Stimulated activated CD8-positive, alpha-beta memory T cell treated with anti-CD3 and anti-CD28 coated beads, Interleukin-2, amount 100 ng/mL, for 1 hour (primary cell): ENCODE measurements at places on chromosomes 5 and 9.

GRCh38 chr5:6488021-6488420 lies 39.4 kb downstream of the UBE2QL1 start:
- DNase-seq: no peak

- DNase-seq: no peak
Observed at GRCh38 chr5:92769978-92770377, 811.0 kb downstream of the NR2F1-AS1 start.

- no peak for DNase-seq
Observed at GRCh38 chr5:157860898-157861890, 2.2 kb upstream of the CLINT1 start.

- no peak for DNase-seq
Observed at GRCh38 chr5:23029290-23029689, 176.1 kb upstream of the CDH12 start.

GRCh38 chr9:112094948-112095681 lies 80.0 kb downstream of the SUSD1 start:
- DNase-seq: no peak

DNA sequence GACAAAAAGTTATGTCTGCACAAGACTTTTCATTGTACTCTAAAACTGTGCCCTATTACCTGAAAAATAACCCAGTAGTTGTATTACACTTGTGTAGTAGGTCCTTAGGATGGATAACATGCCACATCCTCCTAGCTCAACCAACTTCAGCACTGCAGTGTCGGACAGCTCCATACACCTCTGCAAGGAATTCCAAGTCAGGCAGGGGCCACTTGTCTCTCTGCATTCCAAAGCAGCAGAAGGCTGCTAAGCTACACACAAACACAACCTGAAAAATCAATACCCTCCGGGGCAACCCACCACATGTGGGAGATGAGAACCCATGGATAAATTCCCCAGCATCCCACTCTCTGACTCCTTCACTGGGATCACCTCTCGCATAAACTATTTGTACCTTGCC lies 50.2 kb downstream of the MED10 start:
- no peak for DNase-seq

- DNase-seq: no peak
Observed at GRCh38 chr9:129221233-129221632, 43.2 kb upstream of the IER5L start.

- DNase-seq: no peak
Observed at GRCh38 chr5:133438487-133438886, 173.9 kb downstream of the FSTL4 start.

GRCh38 chr9:117403848-117404247 lies 11.0 kb downstream of the ASTN2 start:
- DNase-seq: no peak

GRCh38 chr5:65880496-65881072 lies 45.8 kb upstream of the ERBIN start:
- no peak for DNase-seq

DNA sequence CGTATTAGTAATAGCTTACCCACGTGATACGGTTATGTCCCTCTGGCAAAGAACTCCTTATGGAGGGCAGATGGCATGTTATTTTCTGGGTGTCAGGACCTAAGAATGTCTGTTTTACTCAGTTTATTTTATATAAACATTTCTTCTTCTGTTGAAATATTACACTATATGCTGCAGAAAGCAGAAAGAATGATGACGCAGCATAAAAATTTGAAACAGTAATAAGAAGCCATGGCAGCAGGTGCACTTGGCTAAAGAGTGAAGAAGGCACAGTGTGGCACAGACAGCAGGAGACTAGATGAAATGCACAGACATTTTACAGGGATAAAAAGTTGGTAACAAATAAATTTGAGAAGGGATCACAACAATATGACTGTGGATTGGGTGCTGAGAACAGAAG lies 46.3 kb upstream of the CDH10 start:
- DNase-seq: no peak

DNA sequence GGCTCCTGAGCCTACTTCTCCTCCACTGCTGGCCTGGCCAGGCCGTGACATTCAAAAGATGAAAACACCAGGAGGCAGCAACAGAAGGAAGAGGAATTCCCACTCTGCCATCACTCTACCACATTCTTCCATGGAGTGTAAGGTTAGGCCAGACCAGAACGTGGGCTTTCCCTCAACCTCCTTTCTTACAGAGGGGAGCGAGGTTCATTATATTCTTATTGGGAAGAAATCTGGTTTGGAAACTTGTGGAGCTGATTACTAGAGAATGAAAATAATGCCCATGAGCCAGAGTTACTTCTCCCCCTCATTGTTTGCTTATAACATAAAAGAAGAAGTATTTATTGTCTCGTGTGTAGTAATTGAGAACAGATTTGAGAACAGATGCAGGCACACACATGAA lies 136.3 kb upstream of the BASP1 start:
- DNase-seq: no peak

DNA sequence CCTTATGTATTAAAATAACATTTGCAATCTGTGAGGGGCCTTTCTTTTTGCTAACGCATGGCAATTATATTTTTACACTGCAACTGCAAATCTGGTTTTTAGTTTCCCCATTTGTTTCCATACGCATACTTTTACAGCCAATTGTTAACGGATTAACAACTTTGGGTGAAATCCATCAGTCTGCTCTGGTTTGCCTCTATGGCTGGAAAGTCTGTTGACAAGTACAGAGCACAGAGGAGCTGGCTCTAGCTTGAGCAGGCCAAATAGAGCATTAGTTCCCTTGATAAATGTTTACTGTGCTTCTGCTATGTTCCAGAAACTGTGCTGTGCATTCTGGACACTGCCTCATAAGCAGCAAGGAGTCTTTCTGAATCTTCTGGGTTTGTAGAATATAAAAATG lies 400.4 kb upstream of the KIF2A start:
- no peak for DNase-seq
